ENCODE measurements at places on chromosomes 1 and 21.

- no peak for DNase-seq
Observed at GRCh38 chr1:21552715-21553114, 43.5 kb downstream of the ALPL start.

DNA sequence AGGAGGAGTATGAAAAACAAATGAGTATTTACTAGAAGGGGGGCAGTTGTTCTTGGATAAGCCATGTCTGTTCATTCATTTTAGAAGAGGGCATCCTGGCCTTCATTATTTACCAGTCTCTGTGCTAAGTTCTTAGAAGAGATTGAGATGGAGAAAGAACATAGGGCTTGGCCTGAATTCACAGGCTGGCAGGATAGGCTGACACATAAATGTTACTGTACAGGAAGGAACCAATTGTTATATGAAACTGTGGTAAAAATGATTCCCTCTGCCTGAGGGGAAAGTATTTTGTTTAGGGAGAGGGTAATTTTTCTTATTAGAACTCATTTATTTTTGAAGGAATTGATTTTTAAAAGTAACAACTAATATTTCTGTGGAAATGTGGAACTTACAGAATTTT, 99.5 kb downstream of the MAN1A2 start:
- DNase-seq, result no peak

- DNase-seq, result no peak
Observed at GRCh38 chr1:203589595-203589994, 37.0 kb upstream of the ATP2B4 start.

GRCh38 chr1:201173736-201174135, 16.9 kb upstream of the IGFN1 start:
- DNase-seq, result no peak

Data from HFF-Myc (cell line).